ENCODE measurements at places on chromosomes 7 and 10.

- DNase-seq, result no peak
Measured at GRCh38 chr7:113374955-113375354, 256.6 kb upstream of the SMIM30 start.

GRCh38 chr7:117871778-117872538 lies 1.3 kb downstream of the CTTNBP2 start:
- no peak for DNase-seq

- peak; percentile 2 for DNase-seq
Measured at GRCh38 chr7:94436018-94436604, 41.4 kb downstream of the COL1A2 start.

- DNase-seq, result no peak
Measured at GRCh38 chr7:39633563-39634477, 10.4 kb downstream of the RALA start.

DNA sequence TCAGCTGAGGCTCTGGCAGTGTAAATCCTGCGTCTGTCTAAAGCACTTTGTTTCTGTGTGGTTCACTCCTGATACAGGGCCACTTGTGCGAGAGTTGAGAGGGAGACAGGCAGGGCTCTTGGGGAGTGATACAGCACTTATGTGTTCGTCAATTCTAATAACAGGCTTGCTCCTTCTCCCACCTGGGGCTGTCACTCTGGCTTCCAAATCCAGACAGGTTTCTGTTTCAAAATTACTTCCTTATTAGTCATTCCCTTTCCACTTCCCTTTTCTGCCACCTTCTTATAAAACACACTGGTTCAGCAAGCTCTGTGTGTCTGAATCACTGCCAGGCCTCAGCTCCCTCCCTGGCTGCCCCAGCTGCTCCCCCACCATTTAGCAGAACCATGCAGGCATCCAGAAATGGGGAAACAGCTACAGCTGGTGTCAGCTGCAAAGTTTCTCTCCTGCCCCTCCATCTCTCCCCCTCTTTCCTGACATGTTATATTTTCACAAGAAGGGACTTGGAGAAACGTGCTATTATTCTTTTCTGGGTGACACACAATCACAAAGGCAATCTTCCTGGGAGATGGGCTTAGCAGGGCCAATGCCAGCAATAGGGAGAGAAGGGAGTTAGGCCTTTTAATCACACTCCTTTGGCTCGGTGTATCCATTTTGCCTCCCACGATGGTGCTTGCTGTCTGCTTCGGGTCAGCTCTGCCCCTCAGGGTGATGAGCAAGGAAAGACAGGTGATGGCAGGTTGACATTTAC lies 58.4 kb upstream of the ZNRF2 start:
- no peak for DNase-seq

DNA sequence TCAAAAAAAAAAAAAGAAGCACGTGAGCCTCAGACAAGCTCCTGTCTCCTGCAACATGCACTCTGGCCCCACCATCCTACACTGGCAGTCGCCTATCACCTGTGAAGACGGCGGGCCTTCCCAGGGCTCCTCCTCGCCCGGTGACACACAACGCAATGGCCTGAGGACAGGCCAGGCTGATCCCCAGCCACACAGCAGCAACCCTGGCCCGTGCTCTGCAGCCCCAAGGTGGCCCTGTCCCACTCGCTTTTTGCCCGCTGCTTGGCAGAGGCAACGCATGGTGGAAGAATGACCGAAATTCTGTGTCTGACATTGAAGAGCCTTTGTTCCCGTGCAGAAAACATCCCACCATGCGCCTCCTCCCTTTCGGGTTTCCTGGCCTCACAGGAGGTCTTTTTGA lies 8.1 kb downstream of the RADIL start:
- DNase-seq, result no peak

DNA sequence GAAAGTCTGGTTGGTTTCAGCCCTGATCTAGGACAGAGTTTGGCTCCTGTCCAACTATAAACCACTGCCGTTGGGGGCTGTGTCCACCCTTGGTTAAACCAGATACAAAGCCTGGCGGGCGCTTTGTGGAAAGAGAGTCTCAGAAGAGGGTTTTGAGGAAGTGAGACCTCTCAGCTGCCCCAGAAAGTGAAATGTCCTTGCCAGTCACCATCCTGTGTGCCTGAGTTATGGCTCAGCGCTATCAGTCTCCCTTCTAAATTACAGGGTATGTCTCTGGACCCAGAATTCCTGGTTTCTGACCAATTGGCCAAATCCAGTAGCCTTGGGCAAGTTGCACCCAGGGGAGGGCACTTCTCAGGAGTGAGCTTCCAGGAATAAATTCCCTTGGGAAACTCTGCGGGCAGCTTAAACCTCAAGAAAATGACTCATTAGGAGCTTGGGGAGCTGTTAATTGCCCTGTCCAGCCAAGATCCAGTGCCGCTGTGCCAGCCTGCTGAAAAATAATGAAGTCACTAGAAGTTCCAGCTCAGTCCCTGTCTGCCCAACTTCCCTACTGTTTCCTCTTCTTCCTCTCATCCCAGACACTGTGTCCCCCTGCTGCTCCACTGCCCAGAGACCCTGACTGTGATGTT lies 66.7 kb upstream of the PDZD8 start:
- DNase-seq, result no peak

GRCh38 chr7:141673346-141673745 lies 28.6 kb downstream of the DENND11 start:
- no peak for DNase-seq

GRCh38 chr7:11415101-11415500 lies 416.9 kb downstream of the THSD7A start:
- no peak for DNase-seq

Data from stimulated activated CD4-positive, alpha-beta T cell treated with anti-CD3 and anti-CD28 coated beads, Interleukin-15, amount 100 ng/mL, for 48 hours (primary cell).